ENCODE measurements at places on chromosomes 11 and 22.

DNA sequence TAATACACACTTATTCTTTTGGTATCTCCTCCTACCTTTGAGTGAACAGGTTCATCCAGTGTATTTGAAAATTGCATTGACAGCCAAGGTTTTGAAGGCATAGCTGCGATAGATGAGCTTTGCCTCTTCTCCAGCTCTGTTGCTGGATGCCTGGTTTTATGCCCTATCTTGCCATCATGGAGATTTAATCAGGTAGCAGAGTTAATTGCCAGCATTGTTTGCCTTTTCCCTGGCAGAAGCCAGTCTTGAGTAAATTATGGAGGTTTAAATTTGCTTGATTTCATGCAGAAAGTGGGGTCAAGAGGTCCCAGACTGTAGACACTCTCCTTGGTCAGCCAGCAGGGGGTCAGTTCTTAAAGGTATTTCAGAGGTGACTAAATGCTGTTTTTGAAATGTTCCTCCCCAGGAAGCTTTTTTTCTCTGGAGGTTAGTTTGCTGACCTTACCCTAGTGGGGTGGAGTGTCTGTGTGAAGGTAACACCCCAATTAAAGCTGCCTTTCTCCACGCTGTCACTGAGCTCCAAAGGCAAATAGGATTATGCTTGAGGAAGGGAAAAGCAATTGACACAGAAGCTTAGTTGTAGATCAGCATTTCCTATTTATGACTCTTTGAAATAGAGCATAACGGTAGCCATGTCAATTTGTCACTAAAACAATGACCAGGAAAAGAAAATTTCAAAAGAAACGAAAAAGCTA is 96.0 kb downstream of the EXT2 start:
- no peak for DNase-seq
- H3K27me3 ChIP-seq = no peaks in the 10 kb centered on the region
- H3K4me3 ChIP-seq = no peak overlapping the region
- H3K4me1 ChIP-seq = no peaks in the 10 kb centered on the region

DNA sequence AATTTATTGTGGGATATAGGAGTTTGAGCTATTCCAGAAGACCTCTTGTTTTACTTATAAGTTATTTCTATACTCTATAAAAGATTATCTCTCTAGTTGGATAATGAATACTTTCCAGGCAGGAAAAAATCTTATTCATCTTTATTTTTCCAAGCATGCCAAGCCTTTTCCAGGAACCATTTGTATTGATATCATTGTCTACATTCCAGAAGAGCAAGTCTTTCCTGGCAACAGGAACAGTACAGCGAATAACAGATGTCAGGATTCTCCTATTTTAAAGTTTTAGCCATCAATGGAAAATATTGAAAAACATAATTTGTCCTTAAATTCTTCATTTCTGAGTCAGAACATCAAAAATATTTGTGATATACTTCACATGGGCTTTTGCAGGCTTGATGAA is 5.2 kb upstream of the NXPE1 start:
- H3K27me3 ChIP-seq = no peaks in the 10 kb centered on the region
- no peak overlapping the region for H3K4me3 ChIP-seq
- H3K27ac ChIP-seq = no peak overlapping the region
- no peaks in the 10 kb centered on the region for H3K36me3 ChIP-seq
- no peak for DNase-seq
- H3K4me1 ChIP-seq = no peaks in the 10 kb centered on the region

DNA sequence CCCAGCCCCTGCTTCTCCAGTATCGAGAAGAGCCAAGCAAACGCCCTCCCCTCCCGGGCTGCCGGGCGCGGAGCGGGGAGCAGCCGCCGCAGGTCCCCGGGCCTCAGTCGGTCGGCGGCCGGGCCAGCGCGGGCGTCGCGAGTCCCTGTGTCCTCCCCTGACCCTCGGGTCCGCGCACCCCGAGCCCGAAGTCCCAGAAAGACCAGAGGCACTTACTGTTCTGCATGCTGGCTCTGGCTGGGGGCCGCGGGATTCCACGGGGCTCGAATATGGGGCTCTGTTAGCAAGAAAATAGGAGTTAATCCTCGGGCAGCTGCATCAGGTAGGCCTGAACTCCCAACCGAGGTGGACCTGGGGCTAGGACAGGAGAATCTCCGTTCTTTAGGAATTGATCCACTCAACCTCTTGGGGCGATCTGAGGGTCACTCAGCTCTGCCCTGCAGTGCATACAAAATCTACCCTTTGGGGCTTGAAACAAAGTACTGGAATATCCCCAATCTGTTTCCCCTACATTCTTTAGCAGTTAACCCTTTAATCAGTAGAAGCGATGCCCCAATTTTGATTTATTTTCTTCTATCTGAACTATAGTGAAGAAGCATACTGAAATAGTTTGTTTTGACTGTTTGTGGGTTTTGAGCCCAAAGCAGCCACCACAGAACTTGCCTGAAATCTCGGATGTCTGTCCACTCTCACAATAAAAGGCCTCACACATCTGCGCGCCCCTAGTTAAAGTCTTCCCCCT is 4.8 kb downstream of the PAX6 start:
- H3K27ac ChIP-seq = no peak overlapping the region
- H3K27me3 ChIP-seq = peaks cover 87% of the 10 kb centered on the region
- H3K4me3 ChIP-seq = no peak overlapping the region
- H3K4me1 ChIP-seq = peaks cover 46% of the 10 kb centered on the region
- no peak for DNase-seq

DNA sequence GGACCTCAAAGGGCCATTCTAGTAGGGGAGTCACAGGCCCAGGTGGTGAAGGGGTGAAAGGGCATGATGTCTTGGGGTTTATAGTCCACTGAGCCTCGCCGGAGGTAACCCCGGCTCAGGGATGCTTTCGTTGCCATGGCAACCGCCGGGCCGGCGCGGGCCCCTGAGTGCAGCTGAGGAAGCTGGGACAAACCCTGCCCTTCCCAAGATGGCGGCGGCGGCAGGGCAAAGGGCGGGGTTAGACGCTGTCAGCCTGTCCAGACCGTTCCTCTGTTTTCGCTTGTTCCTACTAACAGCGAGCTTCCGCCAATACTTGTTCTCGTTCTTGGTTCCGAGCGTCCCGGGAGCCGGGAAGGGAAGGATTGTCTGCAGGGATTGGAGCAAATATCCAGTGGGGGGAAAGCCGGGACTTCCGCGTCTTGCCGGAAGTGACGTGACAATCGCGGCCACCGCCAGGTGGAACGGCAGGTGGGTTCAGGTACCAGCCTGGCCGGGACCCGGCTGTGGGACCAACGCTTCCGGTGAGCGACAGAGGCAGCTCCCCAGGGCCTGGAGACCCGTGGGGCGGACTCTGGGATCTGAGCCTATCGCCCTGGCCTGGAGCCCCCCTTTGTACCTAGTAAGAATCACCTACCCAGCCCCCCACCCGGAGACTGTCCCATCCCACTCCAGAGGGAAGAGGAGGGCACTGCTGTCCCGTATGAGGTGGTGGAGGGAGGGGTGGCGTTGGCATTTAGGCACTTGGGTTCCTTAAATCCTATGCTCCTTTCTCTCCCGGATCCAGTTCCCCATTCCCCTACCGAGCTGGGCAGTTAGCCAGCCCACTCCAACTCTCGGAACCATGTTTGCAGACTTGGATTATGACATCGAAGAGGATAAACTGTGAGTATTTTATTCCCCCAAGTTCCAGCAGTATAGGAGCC is at the start of gene PICK1:
PICK1 (plus strand) TSS at position 436 of the 923 bp plus-strand sequence; CDS start at position 842, 406 bp downstream.
- peaks cover 2% of the 10 kb centered on the region for H3K36me3 ChIP-seq
- H3K4me3 ChIP-seq = peak within 1 kb of the TSS; percentile 88
- peaks cover 26% of the 10 kb centered on the region for H3K4me1 ChIP-seq
- H3K27me3 ChIP-seq = no peaks in the 10 kb centered on the region

- no peak overlapping the region for H3K4me3 ChIP-seq
- no peaks in the 10 kb centered on the region for H3K27me3 ChIP-seq
- H3K4me1 ChIP-seq = no peaks in the 10 kb centered on the region
- H3K27ac ChIP-seq = no peak overlapping the region
Observed at GRCh38 chr11:84089072-84090057, 803.2 kb upstream of the CCDC90B start.

- peaks cover 5% of the 10 kb centered on the region for H3K4me1 ChIP-seq
- no peaks in the 10 kb centered on the region for H3K27me3 ChIP-seq
- no peak overlapping the region for H3K4me3 ChIP-seq
- H3K36me3 ChIP-seq = no peaks in the 10 kb centered on the region
- DNase-seq = no peak
- H3K27ac ChIP-seq = no peak overlapping the region
Observed at GRCh38 chr11:35324981-35325380, 94.4 kb downstream of the SLC1A2 start.

- no peaks in the 10 kb centered on the region for H3K4me1 ChIP-seq
- H3K27me3 ChIP-seq = no peaks in the 10 kb centered on the region
- H3K36me3 ChIP-seq = no peaks in the 10 kb centered on the region
- H3K4me3 ChIP-seq = no peak overlapping the region
- no peak for DNase-seq
Observed at GRCh38 chr11:113014262-113015097, 53.3 kb downstream of the NCAM1 start.

Data from T-cell (primary cell).